ENCODE measurements at places on chromosomes 3 and 15. TPM values are rescaled to one million over a fixed set of nuclear protein-coding genes. Genes with fewer than 3 reads are reported as not detected.

GRCh38 chr3:42376344-42376798 is 34.0 kb downstream of the LYZL4 start:
- H3K36me3 ChIP-seq, result no peaks in the 10 kb centered on the region
- DNase-seq, result peak; percentile 77
- H3K27ac ChIP-seq, result no peak overlapping the region

GRCh38 chr3:106048946-106049481 is 180.2 kb upstream of the CBLB start:
- no peaks in the 10 kb centered on the region for H3K27me3 ChIP-seq
- peaks cover 7% of the 10 kb centered on the region for H3K4me1 ChIP-seq

Gene CNTN4
- not detected for total RNA-seq

DNA sequence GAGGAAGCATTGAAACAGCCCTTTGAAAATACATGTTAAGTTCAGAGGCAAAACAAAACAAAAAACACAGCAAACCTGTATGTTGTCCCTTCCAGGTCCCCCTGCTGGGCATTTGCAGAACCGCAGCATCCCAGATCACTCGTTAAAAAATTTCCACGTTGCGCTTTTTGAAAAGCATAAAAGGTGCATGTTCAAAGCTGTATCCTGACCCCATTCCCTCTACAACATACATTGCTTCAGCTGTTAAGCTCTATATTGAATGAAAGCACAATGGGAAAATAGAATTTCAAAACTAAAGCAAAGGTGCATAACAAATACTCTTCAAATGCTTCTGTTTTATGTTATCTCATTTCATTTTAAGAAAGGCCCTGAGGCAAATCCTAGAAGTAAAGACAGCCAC is 328.3 kb downstream of the THSD4 start:
- peaks cover 26% of the 10 kb centered on the region for H3K4me1 ChIP-seq
- H3K27ac ChIP-seq, result no peak overlapping the region
- H3K4me3 ChIP-seq, result no peak overlapping the region
- H3K27me3 ChIP-seq, result no peaks in the 10 kb centered on the region
- H3K36me3 ChIP-seq, result no peaks in the 10 kb centered on the region
- no peak for DNase-seq

GRCh38 chr3:94158512-94158911 is 95.7 kb downstream of the NSUN3 start:
- no peak overlapping the region for H3K27ac ChIP-seq
- H3K4me3 ChIP-seq, result no peak overlapping the region
- H3K27me3 ChIP-seq, result no peaks in the 10 kb centered on the region
- DNase-seq, result no peak
- H3K4me1 ChIP-seq, result peaks cover 7% of the 10 kb centered on the region
- H3K36me3 ChIP-seq, result no peaks in the 10 kb centered on the region

- H3K27me3 ChIP-seq, result no peaks in the 10 kb centered on the region
- H3K4me3 ChIP-seq, result no peak overlapping the region
- no peak for DNase-seq
- H3K36me3 ChIP-seq, result no peaks in the 10 kb centered on the region
- no peak overlapping the region for H3K27ac ChIP-seq
Observed at GRCh38 chr15:56963126-56963525, 44.7 kb downstream of the TCF12 start.

Gene ARPP21
- total RNA-seq, result not detected

DNA sequence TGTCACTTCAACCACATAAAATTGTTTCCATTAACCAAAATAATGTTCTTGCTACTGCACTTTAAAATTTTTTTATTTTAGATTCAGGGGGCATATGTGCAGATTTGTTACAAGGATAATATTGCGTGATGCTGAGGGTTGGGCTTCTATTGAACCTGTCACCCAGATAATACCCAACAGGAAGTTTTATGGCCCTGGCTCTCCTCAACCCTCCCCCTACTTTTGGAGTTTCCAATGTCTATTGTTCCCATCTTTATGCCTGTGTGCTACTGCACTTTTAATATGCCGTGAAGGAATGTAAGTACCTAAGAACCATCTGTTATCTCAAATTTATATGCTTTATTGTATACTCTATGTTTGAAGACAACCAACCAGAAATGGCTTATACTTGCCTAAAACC is 42.0 kb upstream of the IMPG2 start:
- no peaks in the 10 kb centered on the region for H3K4me1 ChIP-seq
- no peak for DNase-seq
- no peaks in the 10 kb centered on the region for H3K36me3 ChIP-seq
- H3K27ac ChIP-seq, result no peak overlapping the region

Gene CPNE4
- total RNA-seq, result not detected

Gene PAK6
- total RNA-seq, result not detected

DNA sequence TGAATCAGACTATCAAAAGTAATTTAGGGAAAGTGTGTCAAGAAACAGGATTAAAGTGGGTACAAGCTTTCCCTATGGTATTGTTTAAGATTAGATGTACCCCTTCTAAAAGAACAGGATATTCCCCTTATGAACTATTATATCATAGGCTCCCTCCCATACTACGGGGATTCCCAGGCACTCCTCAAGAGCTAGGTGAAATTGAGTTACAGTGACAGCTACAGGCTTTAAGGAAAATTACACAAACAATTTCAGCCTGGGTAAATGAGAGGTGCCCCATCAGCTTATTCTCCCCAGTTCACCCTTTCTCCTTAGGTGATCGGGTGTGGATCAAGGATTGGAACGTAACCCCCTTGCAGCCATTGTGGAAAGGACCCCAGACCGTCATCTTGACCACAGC is 240.8 kb upstream of the CNTN6 start:
- no peak for DNase-seq
- no peak overlapping the region for H3K4me3 ChIP-seq
- no peaks in the 10 kb centered on the region for H3K27me3 ChIP-seq
- no peaks in the 10 kb centered on the region for H3K4me1 ChIP-seq

DNA sequence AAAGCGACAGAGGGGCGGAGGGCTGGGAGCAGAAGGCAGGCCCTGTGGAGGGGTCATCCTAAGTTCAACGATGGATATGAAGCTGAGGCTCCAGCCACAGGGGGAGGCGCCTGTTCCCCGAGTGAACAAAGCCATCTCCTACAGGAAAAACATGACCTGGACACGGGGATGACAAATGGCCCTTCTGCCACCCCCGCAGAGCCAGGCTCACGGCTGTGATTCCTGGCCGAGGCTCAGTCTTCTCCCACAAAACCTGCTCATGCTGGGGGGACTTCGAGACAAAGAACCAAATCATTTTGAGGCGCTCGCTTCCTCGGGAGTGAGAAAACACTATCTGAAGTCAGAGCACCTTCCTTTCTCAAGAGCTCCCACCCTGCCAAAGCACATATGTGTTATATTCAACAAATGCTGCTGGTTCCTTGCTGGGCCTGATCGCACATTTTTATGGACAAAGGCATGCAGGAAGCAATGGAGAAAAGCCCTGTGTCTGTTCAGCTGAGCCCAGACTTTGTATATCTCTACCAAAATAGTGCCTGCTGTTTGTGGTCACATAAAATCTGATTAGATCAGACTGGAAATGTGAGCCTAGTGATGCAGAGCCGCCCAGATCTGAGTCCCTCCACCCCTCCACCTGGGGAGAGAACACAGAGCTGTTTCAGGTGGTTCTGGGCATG is 5.6 kb downstream of the RBP1 start:
- peaks cover 11% of the 10 kb centered on the region for H3K4me1 ChIP-seq
- H3K27me3 ChIP-seq, result peaks cover under 1% of the 10 kb centered on the region
- no peak overlapping the region for H3K4me3 ChIP-seq
- peak; percentile 68 for DNase-seq
- no peaks in the 10 kb centered on the region for H3K36me3 ChIP-seq

- no peaks in the 10 kb centered on the region for H3K4me1 ChIP-seq
- H3K27ac ChIP-seq, result no peak overlapping the region
- H3K4me3 ChIP-seq, result no peak overlapping the region
- H3K27me3 ChIP-seq, result peaks cover 25% of the 10 kb centered on the region
- no peaks in the 10 kb centered on the region for H3K36me3 ChIP-seq
Observed at GRCh38 chr3:157632075-157632474, 128.9 kb upstream of the VEPH1 start.

- H3K4me3 ChIP-seq, result no peak overlapping the region
- H3K27ac ChIP-seq, result no peak overlapping the region
- H3K27me3 ChIP-seq, result no peaks in the 10 kb centered on the region
- H3K36me3 ChIP-seq, result no peaks in the 10 kb centered on the region
- no peaks in the 10 kb centered on the region for H3K4me1 ChIP-seq
Observed at GRCh38 chr3:26375843-26376530, 246.6 kb upstream of the LRRC3B start.

Gene GMNC
- under 0.01 TPM for total RNA-seq

Gene TM4SF18
- total RNA-seq, result 0.29 TPM

GRCh38 chr3:122497425-122497824 is 17.3 kb downstream of the KPNA1 start:
- peaks cover 6% of the 10 kb centered on the region for H3K36me3 ChIP-seq
- H3K4me1 ChIP-seq, result peaks cover 33% of the 10 kb centered on the region
- peak; percentile 66 for DNase-seq
- H3K4me3 ChIP-seq, result no peak overlapping the region
- peak overlapping the region; percentile 50 for H3K27ac ChIP-seq

Gene NLGN1
- total RNA-seq, result 7.7 TPM

- no peak for DNase-seq
- H3K36me3 ChIP-seq, result peaks cover 91% of the 10 kb centered on the region
- H3K4me3 ChIP-seq, result no peak overlapping the region
- H3K27me3 ChIP-seq, result no peaks in the 10 kb centered on the region
- no peak overlapping the region for H3K27ac ChIP-seq
Observed at GRCh38 chr15:40016224-40016865, 22.6 kb downstream of the SRP14 start.

GRCh38 chr3:188627652-188628051 is 473.7 kb downstream of the LPP start:
- DNase-seq, result no peak
- H3K4me3 ChIP-seq, result no peak overlapping the region
- H3K36me3 ChIP-seq, result no peaks in the 10 kb centered on the region
- peak overlapping the region; percentile 90 for H3K27ac ChIP-seq
- no peaks in the 10 kb centered on the region for H3K27me3 ChIP-seq

Gene PXK
- total RNA-seq, result 87.8 TPM

GRCh38 chr15:63231706-63232105 is 42.3 kb downstream of the RAB8B start:
- peak overlapping the region; percentile 47 for H3K27ac ChIP-seq
- no peaks in the 10 kb centered on the region for H3K27me3 ChIP-seq
- peaks cover 52% of the 10 kb centered on the region for H3K4me1 ChIP-seq
- no peak for DNase-seq
- H3K4me3 ChIP-seq, result no peak overlapping the region

- H3K4me1 ChIP-seq, result no peaks in the 10 kb centered on the region
- H3K36me3 ChIP-seq, result no peaks in the 10 kb centered on the region
- H3K27ac ChIP-seq, result no peak overlapping the region
- DNase-seq, result no peak
- H3K27me3 ChIP-seq, result peaks cover 4% of the 10 kb centered on the region
- H3K4me3 ChIP-seq, result no peak overlapping the region
Observed at GRCh38 chr3:112350018-112350810, 17.3 kb downstream of the CD200 start.

Gene PIERCE2
- 5.3 TPM for total RNA-seq

- peaks cover 11% of the 10 kb centered on the region for H3K4me1 ChIP-seq
- H3K36me3 ChIP-seq, result peaks cover 58% of the 10 kb centered on the region
- H3K27me3 ChIP-seq, result no peaks in the 10 kb centered on the region
- H3K27ac ChIP-seq, result peak overlapping the region; percentile 88
- peak overlapping the region; percentile 83 for H3K4me3 ChIP-seq
- peak; percentile 30 for DNase-seq
Observed at GRCh38 chr15:101276501-101277037, 716 bp downstream of the SELENOS start.

Gene SYNPR
- total RNA-seq, result not detected

- no peaks in the 10 kb centered on the region for H3K27me3 ChIP-seq
- H3K4me3 ChIP-seq, result no peak overlapping the region
- peak; percentile 73 for DNase-seq
- H3K4me1 ChIP-seq, result no peaks in the 10 kb centered on the region
- H3K27ac ChIP-seq, result no peak overlapping the region
Observed at GRCh38 chr15:42721916-42722315, 15.0 kb downstream of the CDAN1 start.

GRCh38 chr15:60349589-60349988 is 48.2 kb downstream of the ANXA2 start:
- H3K4me1 ChIP-seq, result peaks cover 9% of the 10 kb centered on the region
- H3K27me3 ChIP-seq, result no peaks in the 10 kb centered on the region
- H3K4me3 ChIP-seq, result no peak overlapping the region
- no peak for DNase-seq
- H3K27ac ChIP-seq, result no peak overlapping the region

GRCh38 chr3:51380601-51381332 is 4.3 kb upstream of the MANF start:
- no peak overlapping the region for H3K27ac ChIP-seq
- no peaks in the 10 kb centered on the region for H3K27me3 ChIP-seq
- no peak overlapping the region for H3K4me3 ChIP-seq
- H3K36me3 ChIP-seq, result no peaks in the 10 kb centered on the region
- peak; percentile 41 for DNase-seq

GRCh38 chr3:19526071-19526470 is 377.8 kb downstream of the KCNH8 start:
- no peak overlapping the region for H3K4me3 ChIP-seq
- no peak overlapping the region for H3K27ac ChIP-seq
- H3K36me3 ChIP-seq, result no peaks in the 10 kb centered on the region
- H3K4me1 ChIP-seq, result no peaks in the 10 kb centered on the region
- no peaks in the 10 kb centered on the region for H3K27me3 ChIP-seq

Gene CD200
- 1.5 TPM for total RNA-seq

DNA sequence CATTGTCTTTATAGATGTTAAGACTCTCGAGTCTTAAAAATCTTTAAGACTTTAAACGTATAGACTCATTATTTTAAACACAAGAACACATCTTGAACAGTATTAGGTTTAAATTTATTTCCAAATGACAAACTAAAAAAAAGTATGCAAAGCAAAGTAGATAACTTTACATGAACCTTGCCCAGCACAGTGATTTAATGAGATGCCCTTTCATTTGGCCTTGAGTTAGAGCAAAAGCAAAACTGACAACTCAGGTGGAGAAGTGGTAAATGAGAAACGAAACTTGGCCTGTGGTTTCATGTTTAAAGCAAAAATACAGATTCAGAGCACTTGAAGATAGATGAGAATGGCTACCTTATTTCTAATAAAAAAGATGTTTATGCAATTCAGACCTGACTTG is 8.6 kb downstream of the GPR15 start:
- no peaks in the 10 kb centered on the region for H3K4me1 ChIP-seq
- no peak overlapping the region for H3K4me3 ChIP-seq
- no peak for DNase-seq
- no peak overlapping the region for H3K27ac ChIP-seq

DNA sequence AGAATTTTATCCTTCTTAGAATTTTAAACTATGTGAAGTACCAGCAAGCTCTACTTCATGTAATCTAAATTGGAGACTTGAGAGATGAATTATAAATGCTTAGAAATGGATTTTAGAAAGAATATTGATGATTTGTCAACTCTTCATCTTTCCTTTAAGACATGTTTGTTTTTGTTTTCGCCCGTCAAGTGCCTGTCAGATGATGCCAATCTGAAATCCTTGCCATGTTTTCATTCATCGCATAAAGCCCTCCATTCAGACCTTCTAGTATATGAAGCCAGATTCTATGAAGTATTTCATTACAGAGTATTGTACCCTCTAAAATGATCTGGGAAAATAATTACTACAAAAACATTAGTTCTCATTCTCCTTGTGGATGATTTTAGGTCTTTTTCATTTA is 223.2 kb upstream of the SOX2 start:
- no peaks in the 10 kb centered on the region for H3K36me3 ChIP-seq
- H3K27me3 ChIP-seq, result no peaks in the 10 kb centered on the region
- H3K4me1 ChIP-seq, result no peaks in the 10 kb centered on the region
- H3K4me3 ChIP-seq, result no peak overlapping the region
- no peak for DNase-seq
- no peak overlapping the region for H3K27ac ChIP-seq

Gene SCG5
- 9.0 TPM for total RNA-seq
